ENCODE measurements at places on chromosomes 3 and 15.

DNA sequence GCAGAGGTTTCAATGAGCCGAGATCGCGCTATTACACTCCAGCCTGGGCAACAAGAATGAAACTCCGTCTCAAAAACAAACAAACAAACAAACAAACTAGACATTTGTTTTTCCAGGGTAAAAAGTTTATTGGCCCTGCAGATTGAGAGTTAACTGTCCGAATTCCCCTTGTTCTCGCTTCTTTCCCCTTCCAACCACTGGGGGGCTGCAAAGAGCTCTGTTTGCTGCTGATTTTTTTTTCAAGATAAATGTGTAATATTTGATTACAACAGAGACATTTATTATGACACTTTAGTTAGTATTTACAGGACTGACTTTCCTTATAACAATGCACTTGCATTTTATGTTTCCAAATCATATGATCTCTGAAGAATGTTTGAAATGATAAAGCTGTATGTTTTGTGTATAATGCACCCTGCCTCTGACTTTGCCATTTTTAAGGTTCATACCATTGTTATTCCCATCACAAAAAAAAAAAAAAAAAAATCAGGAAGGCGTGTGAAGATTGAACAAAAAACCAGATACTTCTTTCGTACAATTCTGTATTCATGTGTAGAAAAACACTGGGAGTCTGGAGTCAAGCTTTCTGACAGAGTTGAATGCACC, 2.8 kb downstream of the CLSTN2 start:
- peak; percentile 50 for DNase-seq

DNA sequence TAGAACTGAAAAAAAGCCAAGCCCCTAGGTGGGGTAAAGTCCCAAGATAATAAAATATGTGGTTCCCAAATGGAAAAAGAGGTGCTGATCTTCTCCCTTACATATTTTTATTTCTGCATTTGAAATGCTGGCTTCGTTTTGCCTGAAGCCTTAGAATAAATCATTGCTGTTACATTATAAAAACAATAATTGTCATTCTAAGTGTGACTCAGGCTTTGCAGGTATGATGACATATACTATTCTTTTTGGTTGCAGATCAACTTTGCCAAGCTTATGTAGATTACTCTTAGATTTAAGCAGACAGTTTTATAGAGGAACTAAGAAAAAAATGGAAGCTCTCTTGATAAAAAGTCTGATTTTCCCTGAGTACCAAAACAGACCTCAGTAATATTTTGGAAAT, 7.5 kb downstream of the IDH3A start:
- DNase-seq = no peak

DNA sequence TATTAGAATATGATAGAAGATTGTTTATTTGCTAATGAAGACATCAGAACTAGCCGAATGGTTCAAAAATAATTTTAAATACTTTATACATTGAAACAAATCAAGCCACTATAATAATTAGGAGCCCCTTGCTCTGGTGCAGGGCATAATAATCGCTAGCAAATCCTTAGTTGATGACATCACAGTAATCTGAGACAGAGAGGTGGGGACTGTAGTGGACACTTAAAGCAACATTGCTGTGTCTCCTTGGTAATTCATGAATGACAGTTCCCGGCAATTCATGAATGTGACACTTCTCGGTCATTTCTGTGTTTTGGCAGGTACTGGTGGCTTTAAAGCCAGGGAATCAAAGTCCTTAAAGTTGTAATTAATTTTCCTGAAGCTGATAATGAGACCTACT, 114.3 kb downstream of the PPM1L start:
- DNase-seq = no peak

DNA sequence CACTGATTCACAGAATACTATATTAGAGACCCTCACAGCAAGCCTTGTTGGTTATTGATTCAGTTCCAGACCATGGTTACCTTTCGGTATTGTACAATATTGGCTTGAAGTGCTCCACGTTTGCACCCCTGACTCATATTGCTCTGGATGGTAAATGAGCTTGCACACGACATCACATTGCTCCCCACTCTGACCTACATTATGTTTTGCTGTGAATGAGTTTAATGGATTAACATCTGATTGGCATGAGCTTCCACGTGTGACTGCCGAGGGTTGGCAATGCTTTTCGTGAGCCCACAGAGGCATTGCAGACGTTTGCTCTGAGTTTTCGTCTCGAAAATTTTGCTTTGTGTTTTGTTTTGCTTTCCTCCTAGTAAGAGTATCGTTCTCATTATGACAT, 225.8 kb upstream of the ICE2 start:
- DNase-seq = no peak

- DNase-seq = no peak
Observed at GRCh38 chr15:64703632-64703959, 71.8 kb downstream of the RBPMS2 start.

GRCh38 chr3:98541695-98542094, 9.9 kb downstream of the GPR15 start:
- DNase-seq = no peak

DNA sequence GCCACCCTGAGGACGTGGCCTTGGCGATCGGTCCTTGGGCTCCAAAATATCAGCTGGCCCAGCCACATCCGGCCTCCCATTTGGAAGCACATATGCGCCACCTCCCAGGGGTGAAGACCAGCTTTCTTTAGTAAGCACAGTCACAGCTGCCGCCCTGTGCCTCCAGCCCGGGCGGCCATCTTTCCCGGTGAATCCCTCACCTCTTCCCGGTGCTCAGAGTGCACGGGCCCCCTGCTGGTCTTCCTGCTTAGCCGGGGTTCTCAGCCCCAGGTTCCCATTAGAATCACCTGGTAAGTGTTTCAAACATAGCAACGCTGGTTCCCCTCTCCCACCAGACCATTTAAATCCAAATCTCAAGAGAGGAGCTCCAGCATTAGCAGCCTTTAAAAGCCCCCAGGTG, 232.2 kb downstream of the VPS13C start:
- no peak for DNase-seq

- DNase-seq = no peak
Observed at GRCh38 chr3:160990446-160990845, 114.7 kb downstream of the B3GALNT1 start.

- no peak for DNase-seq
Observed at GRCh38 chr3:116444115-116444747, 1.1 kb downstream of the LSAMP start.

DNA sequence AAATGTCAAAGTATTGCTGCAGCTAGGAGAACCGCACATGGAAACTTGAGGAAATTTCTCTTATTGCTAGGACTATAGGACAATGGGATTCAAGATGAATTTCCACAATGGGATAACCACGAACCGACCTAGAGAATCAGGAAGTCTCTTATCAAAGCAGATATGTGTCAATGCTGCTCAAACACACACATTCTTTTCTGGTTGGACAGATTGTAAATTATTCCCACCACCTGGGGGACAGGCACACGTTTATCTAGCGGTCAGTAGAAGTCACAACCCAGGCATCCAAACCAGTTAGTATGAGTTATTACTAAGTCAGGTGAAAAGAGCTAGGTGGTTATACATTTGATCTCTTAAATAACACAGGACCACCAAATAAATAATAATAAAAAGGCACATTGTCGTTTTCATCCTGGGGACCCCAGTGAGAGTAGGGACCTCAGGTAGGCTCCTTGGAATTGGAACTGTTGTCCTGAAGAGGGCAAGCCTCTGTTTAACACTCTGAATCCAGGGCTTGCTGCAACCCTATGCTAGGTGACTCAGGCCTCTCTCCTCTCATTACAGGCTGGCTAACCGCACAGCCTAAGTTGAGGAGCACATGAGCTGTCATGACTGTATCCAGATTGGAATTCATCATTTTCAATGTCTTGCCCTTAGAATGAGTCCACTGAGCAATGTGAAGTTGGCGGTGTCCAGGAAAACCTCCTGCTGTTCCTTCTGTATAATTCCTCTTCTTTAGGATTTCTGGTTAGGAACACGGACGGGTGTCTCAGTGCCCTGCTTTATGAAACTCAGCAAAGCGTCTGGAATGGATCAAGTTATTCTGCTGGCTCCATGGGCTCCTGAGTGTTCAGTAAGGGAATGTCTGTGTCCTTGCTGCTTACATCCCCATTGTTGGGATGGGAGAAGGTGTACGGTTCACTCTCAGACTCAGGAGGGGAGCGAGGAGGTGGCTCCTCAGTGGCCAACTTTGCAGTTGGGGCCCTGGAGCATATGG, 59.0 kb downstream of the CLEC3B start:
- DNase-seq = no peak

DNA sequence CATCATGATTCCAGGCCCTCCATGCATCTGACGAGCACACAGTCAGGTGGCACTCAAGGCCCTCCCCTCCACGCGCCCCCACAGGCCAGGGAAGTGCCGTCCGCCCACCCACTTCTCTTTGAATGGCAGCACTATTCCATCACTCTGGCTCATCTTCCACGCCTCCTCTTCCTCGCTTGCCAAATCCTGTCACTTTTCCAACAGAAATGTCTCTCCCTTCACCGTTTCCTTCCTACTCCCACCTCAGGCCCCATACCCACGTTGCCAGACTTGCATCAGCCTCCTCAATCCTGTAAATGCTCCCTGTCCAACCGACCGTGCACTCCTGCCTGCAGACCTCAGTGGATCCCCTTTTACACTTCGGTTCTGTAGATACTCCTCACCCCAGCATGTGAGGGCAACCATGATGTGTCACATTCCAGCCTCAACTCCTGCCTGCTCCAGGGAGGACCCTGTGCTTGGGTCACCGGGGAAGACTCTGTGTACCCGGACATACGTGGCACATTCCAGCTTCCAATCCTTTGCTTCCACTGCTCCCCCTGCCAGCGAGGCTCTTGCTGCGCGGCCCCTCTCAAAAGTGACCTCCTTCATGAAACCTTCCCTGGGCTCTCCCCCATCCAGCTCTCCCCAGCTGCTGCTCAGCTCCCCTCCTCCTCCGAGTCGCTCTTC, 29.6 kb downstream of the ADCY5 start:
- DNase-seq = no peak

GRCh38 chr15:95922431-95922830, 408.1 kb upstream of the NR2F2 start:
- DNase-seq = no peak

DNA sequence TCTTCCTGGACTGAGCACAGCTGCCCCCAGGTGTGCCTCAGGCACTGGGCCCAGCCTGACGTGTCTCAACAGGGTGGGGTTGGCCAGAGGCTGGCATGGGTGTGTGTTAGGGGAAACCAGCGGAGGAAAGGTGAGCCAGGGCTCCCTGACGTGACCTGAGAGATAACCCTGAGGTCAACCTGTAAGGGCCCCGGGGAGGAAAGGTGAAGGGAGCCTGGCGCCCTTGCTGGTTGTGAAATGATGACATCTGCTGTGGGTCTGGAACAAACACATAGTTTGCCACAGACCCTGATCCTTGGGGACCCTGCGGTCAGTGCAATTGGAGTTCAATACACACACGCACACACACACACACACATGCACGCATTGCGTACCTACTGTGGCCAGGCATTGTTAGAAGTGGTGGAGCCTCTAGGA, 100.2 kb upstream of the TLE3 start:
- no peak for DNase-seq

- DNase-seq = no peak
Observed at GRCh38 chr3:59244343-59244742, 194.5 kb upstream of the CFAP20DC start.

DNA sequence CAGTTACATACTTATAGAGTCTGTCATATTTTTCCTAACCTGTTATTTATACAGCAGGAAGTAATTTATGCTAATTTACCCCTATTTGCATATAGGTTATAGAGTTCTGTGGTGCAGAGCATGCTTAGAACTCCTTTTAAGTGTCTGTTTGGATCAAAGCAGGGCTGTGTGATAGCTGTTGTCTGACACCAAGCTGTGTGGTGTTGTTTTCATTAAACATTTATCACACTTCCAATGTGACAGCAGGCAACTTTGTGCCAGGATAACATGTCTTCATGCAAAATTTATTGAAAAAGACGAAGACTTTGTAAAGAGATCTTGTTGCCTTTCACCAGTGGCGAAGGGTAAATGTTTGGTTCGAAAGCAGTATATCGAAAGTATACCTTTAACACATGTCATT, 100.2 kb downstream of the RSRC1 start:
- no peak for DNase-seq

All from endothelial cell (in vitro differentiated cells).